HFFc6 (cell line): ENCODE measurements at places on chromosomes 4 and X. TPM values are rescaled to one million over a fixed set of nuclear protein-coding genes. Genes with fewer than 3 reads are reported as not detected.

DNA sequence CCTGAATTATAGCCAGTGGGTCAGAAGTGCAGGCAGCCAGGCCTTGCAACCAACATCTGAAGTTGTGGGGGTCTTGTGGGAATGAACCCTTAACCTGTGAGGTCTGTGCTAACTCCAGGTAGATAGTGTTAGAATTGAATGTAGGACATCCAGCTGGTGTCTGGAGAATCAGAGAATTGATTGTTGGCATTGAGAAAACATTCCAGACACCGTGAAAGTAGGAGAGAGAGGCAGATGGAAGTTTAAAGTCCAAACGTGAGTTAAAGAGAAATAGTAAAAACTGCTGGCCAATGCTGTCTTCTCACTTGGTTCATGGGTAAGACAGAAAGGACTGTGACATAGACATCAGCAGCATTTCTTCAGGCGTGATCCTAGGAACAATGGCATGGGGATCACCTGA, 27.7 kb downstream of the CASP3 start:
- no peak for DNase-seq

GRCh38 chrX:25191403-25191802, 175.6 kb upstream of the ARX start:
- no peak for DNase-seq

The HSD17B13 gene
- not detected in 3 replicates for total RNA-seq

The FAT4 gene
- 11.3 and 16.0 TPM in 2 replicates for total RNA-seq

DNA sequence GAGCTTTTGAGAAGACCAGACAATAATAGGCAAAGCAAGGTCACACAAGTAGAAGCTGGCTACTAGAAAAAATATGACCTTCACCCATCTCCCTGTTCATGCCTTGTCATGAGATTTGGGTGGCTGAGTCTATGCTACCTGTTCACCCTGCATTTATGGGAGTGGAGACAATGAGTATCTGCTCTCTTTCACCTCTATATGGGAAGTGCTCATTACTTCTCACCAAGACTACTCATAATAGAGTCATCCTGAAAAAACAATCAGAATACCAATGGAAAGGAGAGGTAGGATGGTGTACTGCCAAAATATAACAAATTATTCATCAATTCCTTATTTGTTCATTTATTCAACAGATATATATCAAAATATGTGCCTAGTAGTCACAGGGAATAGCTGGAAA, 921.8 kb upstream of the INTU start:
- DNase-seq = no peak

The AR gene
- 11.9 to 14.5 TPM (median 12.5 TPM) in 3 replicates for total RNA-seq

DNA sequence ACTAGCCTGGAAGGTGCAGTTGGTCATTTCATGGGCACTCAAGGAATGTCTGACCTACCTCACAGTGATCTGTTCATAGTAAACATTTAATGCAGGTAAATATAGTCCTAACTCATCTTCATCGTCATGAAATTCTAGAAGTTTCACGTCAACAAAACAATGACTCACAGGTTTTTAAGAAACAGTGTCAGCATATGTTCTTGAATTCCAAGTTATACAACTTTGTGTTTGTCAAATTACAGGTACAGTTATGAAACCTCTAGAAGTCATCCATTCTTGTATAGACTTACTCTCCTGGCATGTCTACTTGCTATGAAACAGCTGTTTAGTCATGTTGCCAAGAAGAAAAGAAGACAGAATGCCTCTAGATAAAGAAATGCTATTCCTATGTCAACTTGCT, 46.6 kb downstream of the AFM start:
- no peak for DNase-seq

- DNase-seq = no peak
Measured at GRCh38 chr4:81392164-81392563, 79.5 kb downstream of the RASGEF1B start.

The ESX1 gene
- total RNA-seq = not detected in 3 replicates

The GASK1B gene
- total RNA-seq = 1.3 to 7.5 TPM (median 2.9 TPM) in 3 replicates

The TIMM17B gene
- total RNA-seq = 58.5 to 75.6 TPM (median 65.2 TPM) in 3 replicates

- DNase-seq = no peak
Measured at GRCh38 chrX:12767856-12768255, 23.4 kb upstream of the PRPS2 start.

The ZNF280C gene
- 5.2 to 6.4 TPM (median 6.0 TPM) in 3 replicates for total RNA-seq

DNA sequence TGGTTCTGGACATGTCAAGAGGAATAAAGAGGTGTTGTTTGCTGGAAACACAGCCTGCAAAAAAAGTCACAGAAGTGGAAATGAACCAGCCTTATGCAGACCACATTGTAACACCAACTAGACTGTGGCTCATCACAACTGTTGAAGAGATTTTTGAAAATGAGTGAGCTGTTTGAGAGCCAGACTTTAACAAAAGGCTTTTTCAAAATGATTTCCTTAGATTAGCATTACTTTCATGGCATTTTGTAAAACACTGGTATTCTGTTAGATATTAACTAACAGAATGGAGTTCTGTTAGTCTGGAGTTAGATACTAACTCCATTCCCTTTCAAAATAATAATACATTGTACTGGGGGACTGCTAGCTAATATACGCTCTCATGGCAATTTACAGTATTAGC, 60.6 kb upstream of the GABRA2 start:
- DNase-seq = no peak

GRCh38 chr4:128549636-128550035, 259.9 kb upstream of the JADE1 start:
- DNase-seq = no peak

The GRPR gene
- 0.11 and 0.21 TPM in 2 replicates for total RNA-seq

The ADGRG4 gene
- total RNA-seq = not detected in 2 replicates

GRCh38 chrX:10972706-10973105, 138.4 kb upstream of the HCCS start:
- no peak for DNase-seq

DNA sequence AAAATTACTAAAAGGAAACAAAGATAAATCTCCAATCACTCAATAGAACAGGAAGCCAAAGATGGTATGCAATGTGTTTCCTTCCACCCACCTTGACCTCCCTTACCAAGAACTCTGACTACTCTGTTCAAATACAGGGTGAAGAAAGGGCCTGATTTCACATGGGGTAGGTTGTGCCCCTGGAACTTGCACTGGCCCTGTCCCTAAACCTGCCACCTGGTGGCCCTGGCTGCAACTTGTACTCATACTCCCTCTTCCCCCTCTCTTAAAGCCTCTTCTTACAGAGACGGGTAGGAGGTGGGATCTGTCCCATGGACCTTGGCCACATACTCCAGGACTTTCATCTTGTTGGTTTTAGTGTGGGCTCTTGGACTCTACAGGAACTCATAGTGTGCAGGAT, 17.3 kb upstream of the TMEM185A start:
- no peak for DNase-seq

GRCh38 chrX:10611441-10612090, 8.8 kb downstream of the MID1 start:
- no peak for DNase-seq

DNA sequence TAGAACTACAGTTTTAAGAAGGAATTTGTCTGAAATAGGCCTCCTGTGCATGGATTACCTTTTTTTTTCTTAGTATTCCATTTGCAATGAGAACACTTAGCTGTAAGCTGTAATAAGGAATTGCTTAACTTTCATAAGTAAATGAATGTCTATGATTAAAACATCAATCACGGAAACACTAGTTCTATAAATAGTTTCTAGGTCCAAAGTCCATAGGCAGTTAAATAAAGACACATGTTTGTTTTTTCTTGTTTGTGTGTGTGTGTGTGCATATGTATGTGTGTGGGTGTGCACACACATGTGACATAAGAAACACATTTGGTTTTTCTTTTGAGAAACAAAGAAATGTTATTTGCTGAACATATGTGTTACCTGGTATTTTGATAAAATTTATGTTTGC, 11.2 kb downstream of the GPRIN3 start:
- DNase-seq = no peak

DNA sequence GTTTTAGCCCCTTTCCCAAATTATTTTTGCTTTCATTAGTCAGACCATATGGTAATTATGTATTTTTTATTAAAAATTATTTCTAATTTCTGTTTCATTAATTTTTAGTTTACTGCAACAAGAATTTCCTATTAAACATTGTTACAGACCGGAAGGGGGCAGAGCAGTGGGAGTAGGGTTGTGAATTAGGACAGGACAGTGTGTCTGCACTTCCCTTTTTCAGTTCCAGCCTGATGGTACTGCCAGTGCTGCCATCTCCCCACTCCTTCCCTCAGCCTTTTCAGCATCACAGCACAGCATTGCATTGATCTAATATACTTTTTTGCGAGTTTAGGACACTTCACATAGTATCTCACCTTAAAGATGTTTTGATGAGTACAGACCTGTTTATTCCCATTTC, 76.5 kb downstream of the STIM2 start:
- DNase-seq = no peak

The F8A3 gene
- total RNA-seq = 9.9 and 10.2 TPM in 2 replicates

- DNase-seq = no peak
Measured at GRCh38 chrX:154991476-154991875, 31.0 kb downstream of the F8 start.

The AIMP1 gene
- total RNA-seq = 64.7 to 72.3 TPM (median 70.3 TPM) in 3 replicates
